ENCODE measurements at places on chromosomes 12 and 14.

- DNase-seq, result no peak
These were observed 74.6 kb upstream of the BBS10 start for GRCh38 chr12:76422543-76423438.

DNA sequence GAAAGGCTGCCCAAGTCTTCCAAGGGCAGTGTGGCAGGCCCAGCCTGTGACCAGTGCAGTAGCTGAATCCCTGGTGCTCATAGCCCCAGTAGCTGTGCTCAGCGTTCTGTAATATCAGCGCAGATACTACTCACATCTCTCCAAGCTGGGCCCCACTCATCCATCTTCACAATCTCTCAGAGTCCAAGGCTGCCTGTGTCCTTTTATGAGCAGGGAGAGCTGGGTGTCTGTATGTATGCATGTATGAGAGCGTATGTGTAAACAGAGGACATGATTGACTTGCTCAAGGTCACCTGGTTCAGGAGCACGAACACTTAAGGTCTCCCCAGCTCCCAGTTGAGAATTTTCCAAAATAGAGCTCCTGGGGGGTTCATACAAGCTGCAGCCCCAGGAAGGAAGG, 5.4 kb downstream of the AQP6 start:
- no peak for DNase-seq

DNA sequence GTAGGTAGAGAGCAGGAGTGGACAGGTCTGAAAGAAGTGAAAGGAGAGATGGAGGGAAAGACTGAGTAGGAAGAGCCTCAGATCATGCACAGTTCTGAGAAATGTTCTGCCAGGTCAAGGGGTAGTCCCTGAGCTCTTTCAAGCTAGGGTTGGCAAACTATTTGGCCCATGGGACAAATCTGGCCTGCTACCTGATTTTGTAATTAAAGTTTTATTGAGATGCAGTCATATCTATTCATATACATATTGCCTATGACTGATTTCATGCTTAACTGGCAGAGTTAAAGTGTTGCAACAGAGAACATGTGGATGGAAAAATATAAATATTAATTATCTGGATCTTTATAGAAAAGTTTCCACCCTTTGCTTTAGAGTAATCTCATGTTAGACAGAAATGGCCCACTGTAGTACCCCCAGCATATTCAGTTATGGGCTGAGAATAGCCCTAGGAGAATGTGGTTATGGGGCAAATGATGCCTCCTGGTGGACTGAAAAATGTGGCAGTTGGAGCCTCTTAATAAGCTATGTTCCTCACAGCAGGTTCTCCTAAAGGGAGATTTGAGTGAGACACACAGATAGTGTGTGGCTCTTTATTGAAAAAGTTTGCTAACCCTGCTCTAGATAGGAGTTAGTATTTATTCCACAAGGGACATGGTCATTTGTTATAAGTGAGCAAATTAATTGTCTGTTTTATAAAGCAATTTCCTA, 476.9 kb downstream of the LRIG3 start:
- DNase-seq, result no peak

- DNase-seq, result no peak
These were observed 358.0 kb downstream of the RGS6 start for GRCh38 chr14:72290241-72290640.

- DNase-seq, result no peak
These were observed 113.3 kb upstream of the ATP2B1 start for GRCh38 chr12:89821896-89822295.

DNA sequence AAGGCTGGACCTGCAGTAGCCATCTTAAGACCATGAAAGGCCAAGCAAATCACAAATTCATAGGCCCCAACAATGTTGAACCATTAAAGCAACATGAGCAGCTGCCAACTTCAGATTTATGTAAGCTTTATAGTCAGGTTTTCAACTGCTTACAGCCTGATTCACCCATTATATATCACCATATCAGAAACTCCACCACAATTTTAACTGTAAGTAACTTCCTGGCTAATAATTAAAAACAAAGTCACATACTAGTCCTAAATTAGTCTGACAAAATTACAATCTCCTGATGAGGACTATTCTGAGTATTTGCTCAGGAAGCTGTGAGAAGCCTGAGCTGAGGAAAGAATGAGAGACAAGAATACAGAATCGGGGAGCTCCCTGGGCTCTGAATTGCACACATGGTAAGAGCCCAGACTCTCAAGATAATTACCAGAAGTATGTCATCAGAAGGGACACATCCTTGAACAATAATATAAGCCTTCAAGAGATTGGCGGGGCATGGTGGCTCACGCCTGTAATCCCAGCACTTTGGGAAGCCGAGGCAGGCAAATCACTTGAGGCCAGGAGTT, 55.1 kb downstream of the NUMB start:
- no peak for DNase-seq

- DNase-seq, result no peak
These were observed 12.8 kb upstream of the ZDHHC22 start for GRCh38 chr14:77154421-77154820.

- no peak for DNase-seq
These were observed 142.8 kb upstream of the AMIGO2 start for GRCh38 chr12:47222520-47223030.

GRCh38 chr12:93514853-93515252, 47.5 kb downstream of the MRPL42 start:
- DNase-seq, result no peak

- no peak for DNase-seq
These were observed 147.1 kb downstream of the MED13L start for GRCh38 chr12:116130431-116130830.

DNA sequence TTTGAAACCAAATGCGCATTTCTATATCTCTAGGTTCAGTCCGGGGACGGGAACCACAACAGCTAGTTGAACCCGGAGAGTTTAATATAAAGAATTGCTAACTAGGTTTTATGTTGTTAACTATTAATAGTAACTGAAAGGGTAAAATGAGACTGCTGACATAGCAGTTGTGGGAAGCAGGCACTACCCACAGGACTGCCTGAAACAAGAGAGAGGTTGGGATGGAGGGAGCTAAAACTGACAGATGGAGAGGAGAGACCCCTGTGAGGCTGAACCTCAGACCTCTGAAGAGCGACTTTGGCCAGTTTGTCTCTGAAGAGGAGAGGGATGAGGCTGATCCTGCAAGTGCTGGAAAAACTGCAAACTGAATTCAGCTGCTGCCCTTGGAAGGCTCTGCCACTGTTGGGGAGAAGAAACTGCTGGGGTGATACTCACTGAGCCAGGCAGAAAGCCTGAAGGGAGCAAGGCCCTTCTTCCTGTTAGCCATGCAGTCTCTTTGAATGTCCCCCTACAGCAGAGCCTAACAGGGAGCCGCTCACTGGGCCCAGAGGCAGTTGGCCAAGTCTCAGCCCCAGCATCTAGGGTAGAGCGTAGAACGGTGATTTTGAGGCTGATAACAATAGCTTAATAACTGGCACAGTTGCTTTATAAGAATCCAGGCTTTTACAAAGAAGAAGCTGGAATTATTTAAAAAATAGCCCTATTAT, 172.2 kb downstream of the NPAS3 start:
- DNase-seq, result no peak

- peak; percentile 25 for DNase-seq
These were observed 1317.6 kb downstream of the TMEM121 start for GRCh38 chr14:106843951-106844483.

GRCh38 chr12:68446384-68446783, 114.2 kb upstream of the MDM1 start:
- DNase-seq, result no peak

DNA sequence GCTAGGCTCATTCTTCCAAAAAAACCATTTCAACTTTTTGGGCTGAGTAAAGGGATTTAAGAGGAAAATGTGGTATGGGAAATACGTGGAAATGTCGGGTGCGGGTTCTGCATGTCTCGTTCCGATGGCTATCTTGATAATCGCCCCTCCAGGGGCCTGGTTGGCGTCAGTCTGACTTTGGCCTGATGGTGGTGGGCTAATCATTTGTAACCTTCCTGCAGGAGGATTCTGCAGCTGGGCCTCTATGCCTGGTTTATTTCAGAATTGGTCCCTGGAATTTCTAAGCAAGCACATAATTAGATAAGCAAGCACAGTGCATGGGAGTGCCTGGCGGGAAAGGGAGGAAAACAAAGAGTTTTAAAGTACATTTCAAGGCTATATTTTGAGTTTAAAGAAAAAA, 14.8 kb upstream of the SLC4A8 start:
- no peak for DNase-seq

DNA sequence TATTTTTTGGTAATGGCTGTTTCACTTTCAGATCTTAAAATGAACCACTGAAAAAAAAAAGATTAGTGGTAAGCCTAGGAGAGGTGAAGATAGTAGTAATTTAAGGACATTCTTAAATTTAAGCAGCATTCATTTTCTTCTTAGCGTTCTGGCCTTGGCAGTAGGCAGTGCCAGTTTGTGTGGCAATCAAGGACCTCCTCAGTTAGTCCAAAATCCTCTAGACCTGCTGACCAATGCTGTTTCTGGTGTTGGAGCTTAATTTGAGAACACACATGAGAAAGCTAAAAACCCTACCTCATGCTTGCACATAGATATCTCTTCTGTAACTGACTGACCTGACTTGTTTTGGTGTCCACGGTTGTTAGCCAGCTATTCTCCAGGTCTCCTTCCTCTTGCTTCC, 219.8 kb upstream of the RGS6 start:
- no peak for DNase-seq

DNA sequence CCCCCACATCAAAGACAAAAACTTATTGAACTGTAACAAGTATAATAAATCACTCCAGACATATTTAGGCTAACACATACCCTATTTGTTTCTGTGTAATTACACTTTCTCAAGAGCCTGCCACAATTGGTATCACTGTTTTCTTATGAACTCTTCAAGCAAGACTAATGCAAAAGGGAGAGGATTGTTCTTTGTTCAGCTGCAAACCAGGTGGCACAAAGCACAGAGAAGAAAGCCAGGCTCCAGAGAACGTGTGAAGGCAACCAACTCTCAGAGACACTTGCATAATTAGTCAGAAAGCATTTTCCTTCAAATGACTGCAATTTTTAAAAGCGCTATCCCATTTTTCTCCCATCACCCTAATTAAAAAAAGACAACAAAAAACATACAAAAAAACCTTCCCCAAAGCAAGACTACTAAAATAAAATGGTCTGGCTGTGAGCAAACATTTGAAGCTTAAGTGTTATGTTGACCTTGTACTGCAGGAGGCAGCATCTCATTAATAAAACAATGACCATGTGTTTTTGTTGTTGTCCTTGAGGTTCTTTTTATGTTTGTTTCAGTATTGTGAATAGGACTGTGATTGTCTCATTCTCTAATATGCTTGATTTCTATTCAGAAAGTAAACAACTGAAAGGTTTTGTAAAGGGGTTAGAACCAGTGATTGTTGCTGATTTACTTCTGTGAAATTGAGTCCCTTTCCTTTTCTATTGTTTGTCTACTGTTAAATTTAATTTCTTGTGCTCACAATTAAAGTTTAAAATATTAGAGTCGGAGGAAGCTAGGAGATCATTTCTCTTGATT, 452.7 kb upstream of the PDE3A start:
- DNase-seq, result no peak

GRCh38 chr12:85423947-85424346, 143.9 kb downstream of the ALX1 start:
- DNase-seq, result no peak

GRCh38 chr14:75220156-75220555, 43.7 kb upstream of the TMED10 start:
- no peak for DNase-seq

- DNase-seq, result no peak
These were observed 6.0 kb upstream of the SPTLC2 start for GRCh38 chr14:77622366-77622961.

GRCh38 chr12:109458086-109458485, 19.0 kb downstream of the KCTD10 start:
- DNase-seq, result no peak

- DNase-seq, result no peak
These were observed 835.8 kb upstream of the FLRT2 start for GRCh38 chr14:84694161-84694560.

DNA sequence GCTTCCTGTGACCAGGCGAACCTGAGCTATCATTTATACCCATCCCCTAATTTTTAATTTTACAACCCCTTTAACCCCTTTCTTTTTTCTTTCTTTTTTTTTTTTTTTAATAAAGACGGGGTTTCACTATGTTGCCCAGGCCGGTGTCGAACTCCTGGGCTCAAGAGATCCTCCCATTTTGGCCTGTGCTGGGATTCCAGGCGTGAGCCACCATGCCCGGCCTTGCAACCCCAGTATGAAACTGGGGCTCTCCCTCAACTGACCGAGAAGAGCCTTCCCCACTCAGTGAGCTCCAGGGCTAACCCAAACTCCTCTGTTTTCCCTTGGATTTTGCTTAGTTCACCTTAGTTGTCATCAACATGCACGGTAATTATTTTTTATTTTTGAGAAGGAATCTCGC, 992 bp downstream of the CPSF2 start:
- DNase-seq, result no peak

GRCh38 chr14:75109877-75110276, 17.0 kb downstream of the NEK9 start:
- no peak for DNase-seq

DNA sequence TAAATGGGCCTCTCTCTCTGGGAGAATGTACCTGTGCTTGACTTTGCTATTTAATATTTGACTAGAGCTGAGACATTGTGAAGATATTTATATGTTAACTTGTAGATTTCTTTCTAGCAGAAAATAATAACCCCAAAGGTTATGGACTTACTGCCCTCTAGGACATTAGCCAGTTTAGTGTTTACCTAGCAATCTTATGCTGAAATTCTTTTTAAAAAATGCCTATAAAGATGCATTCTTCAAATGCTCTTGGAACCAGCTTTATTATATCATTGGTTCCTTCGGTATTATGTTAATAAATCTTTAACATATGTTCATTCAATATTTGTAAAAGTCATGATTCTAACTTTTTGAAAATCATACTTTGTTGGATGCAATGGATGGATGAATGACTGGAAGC, 28.0 kb downstream of the GPR19 start:
- DNase-seq, result no peak

- DNase-seq, result no peak
These were observed 991.8 kb downstream of the VRK1 start for GRCh38 chr14:97788846-97789526.

DNA sequence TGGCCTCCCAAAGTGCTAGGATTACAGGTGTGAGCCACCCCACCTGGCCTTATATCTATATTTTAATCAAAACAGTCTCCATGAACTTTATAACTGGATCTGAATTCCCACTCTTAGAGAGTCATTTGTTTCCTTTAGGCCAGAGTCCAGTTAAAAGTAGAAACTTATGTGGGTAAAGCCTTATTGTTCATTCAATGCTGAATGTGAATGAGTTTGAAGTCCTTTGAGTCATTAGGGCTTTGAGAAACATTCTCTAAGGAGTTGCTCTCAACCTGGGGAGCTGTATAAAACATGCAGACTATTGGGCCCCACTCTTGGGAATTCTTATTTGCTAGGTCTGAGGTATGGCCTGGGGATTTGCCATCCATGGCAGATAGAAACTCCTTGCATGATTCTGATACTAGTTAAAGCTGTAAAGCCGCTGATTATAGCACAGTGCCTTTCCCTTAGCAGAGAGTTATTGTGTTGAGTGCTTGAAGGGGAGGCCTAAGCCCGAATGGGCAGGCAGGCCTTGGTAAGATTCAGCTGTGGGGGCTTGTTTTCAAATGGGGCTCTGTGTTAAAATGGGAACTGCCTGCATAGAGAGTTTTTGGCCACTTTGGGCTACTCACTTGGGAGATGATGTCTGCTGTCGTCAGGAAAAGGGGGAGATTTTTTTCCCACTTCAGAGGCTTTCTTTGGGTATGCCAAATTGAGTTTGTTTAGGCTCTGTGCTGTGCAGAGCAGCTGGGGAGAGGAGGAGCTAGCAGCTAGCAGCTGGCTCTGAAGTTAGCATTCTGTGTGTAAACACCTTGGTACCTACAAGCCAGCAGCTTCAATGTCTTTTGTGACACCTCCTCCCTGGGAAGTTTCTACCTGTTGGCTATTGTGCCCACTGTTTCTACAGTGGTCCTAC, 117.5 kb downstream of the DACT1 start:
- no peak for DNase-seq
